Germinal center (tissue), 1 donor: ENCODE measurements at places on chromosomes 2 and 18.

DNA sequence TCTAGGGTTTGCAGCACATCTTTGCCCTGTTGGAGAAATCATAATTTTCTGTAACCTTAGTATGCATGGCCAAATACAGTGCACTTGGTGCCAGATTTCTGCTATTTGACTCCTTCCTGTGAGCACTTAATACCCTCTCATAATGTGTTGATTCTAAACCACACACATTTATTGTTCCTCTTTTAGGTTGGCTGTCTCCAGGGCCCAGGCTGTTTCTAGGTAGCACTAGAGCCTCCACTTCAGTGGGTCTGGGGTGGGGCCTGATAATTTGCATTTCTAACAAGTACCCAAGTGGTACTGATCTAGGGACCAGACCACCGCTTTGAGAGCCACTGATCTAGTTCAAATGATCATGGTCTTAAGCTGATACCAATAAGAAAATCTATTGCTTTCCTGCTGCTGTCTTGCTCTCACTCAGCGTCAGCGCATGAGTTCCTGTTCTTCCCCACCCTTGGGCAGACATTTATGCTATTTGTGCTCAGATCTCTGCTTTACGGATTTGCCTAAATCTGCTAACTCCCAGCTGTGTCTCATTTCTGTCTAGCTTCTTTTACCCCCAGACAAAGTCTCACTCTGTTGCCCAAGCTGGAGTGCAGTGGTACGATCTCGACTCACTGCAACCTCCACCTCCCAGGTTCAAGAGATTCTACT, 7.4 kb downstream of the PTRHD1 start:
- peak; percentile 62 for DNase-seq

DNA sequence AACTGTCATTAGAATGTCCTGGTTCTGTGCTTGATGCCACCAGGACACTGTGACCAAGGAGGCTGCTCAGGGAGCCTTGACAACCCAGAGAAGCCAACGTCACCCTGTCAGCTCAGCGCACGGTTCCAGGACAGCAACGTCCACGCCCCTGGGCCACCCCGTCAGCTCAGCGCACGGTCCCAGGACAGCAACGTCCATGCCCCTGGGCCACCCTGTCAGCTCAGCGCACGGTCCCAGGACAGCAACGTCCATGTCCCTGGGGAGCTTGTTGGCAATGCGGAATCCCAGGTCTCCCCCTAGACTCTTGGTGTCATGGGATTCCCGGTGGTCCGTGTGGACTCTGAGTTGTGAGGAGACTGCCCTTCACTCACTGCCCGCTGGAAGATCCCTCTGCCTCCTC, 51.0 kb upstream of the GALR1 start:
- DNase-seq: no peak

GRCh38 chr2:163155279-163155883, 316.8 kb upstream of the KCNH7 start:
- DNase-seq: peak; percentile 10

DNA sequence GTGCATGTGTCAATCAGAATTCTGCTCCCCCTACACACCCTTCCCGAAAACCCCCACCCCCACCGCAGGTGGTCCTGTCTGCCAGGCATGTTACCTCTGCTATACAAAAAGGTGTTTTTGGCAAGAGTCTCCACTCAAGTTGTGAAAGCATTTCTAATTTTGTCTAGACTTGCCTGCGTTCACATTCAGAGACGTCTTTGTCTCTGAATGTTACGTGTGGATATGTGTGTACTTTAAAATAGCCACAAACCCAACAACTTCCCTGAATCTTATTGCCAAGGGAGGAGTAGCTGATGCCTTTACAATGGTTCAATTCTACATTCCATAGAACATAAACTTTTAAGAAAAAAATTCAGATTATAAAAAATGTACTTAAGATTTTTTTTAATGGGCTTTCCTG, 66.6 kb downstream of the ITGA4 start:
- DNase-seq: no peak

DNA sequence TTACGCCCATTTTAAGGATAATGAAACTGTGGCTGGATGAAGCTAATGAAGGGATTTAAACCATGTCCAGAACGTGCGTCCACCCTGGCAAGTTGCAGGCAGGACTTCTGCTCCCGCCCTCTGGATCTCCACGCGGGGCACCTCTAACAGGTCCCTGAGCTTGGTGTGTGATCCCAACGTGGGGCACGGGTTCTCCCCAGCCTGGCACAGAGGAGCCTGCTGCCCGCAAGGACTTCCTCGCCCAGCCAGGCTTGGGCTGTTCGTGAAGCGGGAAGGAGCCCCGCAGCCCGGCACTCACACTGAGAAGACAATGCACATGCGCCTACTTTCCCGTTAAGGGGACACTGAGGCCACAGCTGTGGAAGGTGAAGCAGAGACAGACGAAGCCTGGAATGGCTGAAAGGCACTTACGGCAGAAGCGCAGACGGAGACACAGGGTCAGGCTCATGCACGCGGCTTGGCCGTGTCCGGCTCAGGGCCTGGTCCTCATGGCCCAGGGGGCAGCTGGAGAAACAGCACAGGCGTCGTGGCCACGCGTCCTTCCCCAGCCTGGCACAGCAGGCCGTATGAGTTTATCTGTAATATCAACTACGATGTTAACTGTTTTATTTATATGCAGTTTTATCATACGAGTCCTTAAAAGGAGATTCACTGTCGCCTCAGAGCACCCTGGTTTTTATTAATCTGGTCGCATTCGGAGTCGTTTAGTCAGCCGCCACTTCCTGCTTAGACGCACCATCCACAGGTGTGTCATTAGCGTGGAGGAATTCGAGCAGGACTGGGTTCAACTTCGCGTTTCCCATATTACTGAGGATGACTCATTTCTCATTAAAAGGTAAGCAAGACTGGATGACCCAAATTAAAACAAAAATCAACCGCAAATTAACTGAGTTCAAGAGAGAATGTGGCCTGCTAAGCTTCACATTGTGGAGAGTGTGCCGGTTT, 835.9 kb downstream of the GALR1 start:
- no peak for DNase-seq

DNA sequence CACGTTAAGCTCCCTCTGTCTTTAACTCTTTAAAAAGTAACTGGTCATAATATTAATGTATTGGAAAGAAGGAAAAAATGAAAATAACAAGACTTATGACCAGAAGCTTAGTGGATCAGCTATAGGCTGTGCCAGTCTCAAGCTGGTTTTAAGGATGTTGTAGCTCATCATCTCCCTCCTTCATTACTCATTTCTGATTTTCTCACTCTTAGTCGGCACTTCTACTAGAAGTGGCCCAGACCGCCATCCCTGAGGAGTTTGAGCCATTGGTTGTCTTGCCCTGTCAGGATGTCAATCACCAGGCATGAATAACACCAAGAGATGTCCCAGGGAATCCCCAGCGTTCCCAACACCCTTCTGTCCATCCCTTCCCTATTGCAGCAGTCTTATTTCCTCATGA, 151.5 kb downstream of the ASXL3 start:
- no peak for DNase-seq

- DNase-seq: peak; percentile 43
Observed at GRCh38 chr2:37349231-37349860, 4.9 kb downstream of the QPCT start.

DNA sequence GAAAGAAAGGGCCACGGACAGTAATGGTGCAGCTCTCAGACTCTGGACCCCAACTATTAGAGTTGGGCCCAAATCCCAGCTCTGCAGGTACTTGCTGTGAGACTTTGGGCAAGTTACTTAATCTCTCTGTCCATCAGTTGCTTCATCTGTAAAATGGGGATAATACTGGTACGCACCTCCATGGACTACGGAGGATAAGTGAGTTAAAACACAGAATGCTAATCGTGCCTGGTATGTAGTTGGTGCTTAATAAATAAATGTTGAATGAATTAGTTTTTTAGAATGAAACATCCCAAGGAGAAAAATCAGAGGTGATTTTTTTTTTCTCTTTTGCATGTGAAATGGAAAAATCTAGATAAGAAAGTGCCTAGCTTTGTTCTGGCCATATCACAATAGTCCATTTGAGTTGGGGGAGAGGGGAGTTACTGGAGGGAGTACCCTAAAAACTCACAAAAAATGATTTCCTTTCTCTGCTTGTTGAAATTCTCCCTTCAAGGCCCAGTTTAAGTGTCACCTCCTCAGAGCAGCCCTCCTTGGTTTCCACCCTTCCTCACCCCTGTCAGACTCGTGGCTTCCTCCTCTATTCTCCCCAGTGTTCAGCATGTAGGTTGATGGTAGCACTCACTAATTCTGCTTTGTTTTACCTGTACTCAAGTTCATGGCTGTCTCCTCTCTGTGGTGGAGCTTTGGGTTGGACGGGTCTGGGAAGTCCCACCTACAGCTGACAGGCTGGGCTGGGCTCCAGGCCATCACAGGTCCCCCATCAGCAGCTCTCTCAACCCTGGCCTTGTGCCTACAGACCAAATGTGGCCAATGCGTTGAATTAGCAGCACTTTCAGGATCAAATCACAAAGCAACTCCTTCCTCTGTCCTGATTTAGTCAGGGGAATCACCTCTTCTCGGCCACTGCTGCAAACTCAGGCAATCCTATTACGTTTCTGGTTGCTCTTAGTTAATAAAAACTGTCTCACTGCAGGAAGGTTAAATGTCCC, 92.8 kb upstream of the TAF1B start:
- no peak for DNase-seq

DNA sequence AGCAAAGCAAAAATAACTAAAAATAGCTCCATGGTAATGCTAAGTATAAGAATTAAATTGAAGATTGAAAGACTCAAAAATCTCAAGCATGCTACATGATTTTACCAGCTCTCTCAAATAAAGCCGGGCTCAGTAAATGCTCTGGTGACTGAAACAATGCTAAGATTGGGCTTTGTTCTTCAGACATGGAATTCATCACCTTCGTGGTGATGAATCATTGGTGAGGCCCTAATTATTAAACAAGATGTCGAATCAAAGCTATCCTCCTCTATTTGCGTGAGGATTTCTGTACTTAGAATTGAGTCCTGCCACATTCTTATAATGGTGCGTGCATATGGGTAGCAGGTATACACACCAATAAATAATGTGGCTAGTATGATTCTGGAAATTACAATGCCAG, 58.8 kb upstream of the LRRTM1 start:
- DNase-seq: no peak

- no peak for DNase-seq
Observed at GRCh38 chr2:151472966-151473365, 63.3 kb downstream of the RIF1 start.

DNA sequence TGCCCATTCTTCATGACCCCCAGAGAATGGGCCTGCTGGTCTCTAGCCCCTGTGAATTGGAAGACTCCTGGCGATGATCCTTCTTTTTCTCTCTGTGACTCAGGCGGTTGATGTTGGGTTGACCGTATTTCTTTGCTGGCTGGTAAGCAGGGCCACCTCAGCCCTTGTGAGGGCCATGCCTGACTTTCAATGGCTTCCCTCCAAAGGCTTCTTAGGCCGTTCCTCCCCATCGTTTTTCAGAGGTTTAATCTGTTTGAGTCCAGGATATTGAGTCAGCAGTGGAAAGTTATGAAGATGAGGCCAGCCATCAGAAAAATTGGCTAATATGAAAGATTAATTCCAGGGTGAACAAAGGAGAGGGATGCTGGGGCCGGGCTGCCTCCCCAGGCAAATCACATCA, 13.6 kb downstream of the HPCAL1 start:
- no peak for DNase-seq

DNA sequence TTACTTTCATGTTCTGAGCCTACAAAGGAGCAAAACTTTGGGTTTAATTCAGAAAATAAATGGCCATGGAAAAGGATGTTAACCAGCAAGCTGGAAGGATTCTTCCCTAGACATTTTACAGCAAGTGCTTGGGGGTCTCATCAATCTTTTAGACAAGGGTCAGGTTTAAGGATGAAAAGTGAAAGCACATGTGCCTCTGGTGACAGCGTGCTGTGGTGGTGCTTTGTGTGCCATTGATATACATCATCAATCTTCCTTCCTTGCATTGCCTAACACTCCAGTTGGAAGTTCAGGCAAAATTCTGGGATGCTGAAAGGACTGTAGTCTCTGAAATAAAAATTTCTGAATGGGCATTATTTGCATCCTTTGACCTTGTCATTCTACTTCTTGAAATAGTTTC, 171.2 kb downstream of the KCNE4 start:
- no peak for DNase-seq

DNA sequence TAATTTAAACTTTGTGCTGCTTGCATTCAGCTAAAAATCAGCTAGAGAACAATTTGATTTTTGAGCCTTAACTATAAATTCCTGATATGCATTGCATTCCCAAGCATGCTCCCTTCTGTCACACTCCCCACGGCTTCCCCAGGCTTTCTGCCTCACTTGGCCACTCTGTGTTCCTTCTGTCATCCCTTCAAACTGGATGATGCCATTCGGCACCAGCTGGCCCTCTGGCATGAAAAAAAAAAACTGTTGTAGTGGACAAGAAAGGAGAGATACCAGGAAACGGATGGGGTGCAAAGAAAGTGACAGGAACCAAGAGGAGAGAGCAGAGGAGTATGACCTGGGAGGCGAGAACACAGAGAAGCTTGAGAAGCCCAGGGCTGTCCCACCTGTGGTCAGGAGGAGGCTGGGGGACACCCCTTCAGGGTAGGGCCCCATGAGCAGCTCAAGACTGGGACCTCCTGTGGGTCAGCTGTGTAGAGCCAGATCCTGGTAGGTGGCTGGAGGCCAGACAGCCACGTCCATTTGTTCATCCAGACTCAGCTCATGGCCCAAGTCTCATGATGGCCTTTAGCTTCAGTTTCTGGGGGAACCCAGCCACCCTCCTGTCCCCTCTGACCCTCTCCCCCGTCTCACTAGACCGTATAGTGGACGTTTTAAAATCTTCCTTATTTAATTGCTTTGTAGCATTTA, 211.8 kb downstream of the GBX2 start:
- DNase-seq: no peak

GRCh38 chr18:59012815-59013705, 126.6 kb upstream of the SEC11C start:
- DNase-seq: no peak

DNA sequence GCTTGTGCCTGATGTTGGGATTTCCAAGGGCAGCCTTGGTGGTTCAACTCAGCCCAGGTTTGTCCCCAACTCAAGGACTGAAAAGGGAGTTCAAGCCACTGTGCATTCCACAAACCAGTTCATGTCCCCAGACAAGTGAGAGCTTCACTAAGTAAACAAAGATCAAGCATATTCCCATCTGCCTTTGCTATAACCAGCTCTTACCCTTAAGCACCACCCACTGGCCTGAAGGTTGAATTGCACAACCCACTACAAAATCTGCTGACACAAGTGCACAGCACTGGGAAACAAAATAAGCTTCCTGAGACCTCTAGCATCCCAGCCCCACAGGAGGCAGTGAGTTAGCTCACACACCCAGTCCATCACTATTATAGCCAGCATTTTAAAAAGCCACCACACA, 516.7 kb downstream of the NR4A2 start:
- DNase-seq: no peak
